ENCODE measurements at places on chromosomes 6 and 20.
A peak's percentile ranks its signal among the peaks of the same experiment; 100 is the strongest.

- DNase-seq = no peak
Observed at GRCh38 chr20:50274570-50275430, 84.2 kb downstream of the CEBPB start.

- DNase-seq = no peak
Observed at GRCh38 chr6:139500977-139501376, 126.5 kb upstream of the CITED2 start.

DNA sequence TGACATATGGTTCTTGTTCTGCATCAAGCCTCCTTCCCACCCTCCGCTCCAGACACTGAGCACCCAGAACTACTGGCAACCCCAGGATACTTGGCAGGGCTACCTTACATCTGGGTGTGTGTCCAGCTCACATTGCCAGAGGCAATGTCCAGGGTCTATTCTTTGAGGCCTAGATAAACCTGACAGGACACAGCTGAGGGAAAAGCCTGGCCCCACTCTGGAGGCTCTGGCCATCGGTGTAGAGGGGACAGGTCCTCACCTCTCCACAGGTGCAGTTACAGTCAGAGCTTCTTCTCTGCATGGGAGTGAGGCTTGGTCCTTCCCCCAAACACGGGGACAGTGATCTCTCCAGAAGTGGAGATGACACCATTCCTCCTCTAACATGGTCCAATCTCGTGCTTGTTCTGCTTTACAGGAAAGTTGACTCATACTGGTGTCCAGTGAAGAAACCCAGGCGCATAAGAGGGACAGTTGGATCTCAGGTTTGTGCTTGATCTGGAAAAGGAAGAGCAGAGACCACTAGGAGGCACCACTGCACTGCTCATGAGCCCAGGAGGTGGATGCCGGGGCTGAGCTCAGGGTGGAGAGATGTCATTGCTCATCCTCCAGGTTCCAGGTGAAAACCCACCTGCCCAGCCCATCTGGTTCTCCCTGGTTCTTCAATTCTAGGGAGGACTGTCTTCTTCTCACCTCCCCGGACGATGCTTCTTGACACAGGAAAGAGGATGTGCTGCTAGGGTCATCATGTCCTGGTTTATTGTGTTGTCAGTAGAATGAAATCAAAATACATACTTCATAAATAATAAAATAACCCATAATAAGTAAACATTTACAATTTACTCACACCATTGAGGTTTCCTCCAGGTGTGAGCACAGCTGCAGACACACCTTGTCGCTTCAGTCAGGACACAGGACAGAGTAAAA lies 14.7 kb downstream of the HLA-F start:
- peak; percentile 31 for DNase-seq

- DNase-seq = no peak
Observed at GRCh38 chr6:166500246-166500645, 86.2 kb downstream of the RAMACL start.

DNA sequence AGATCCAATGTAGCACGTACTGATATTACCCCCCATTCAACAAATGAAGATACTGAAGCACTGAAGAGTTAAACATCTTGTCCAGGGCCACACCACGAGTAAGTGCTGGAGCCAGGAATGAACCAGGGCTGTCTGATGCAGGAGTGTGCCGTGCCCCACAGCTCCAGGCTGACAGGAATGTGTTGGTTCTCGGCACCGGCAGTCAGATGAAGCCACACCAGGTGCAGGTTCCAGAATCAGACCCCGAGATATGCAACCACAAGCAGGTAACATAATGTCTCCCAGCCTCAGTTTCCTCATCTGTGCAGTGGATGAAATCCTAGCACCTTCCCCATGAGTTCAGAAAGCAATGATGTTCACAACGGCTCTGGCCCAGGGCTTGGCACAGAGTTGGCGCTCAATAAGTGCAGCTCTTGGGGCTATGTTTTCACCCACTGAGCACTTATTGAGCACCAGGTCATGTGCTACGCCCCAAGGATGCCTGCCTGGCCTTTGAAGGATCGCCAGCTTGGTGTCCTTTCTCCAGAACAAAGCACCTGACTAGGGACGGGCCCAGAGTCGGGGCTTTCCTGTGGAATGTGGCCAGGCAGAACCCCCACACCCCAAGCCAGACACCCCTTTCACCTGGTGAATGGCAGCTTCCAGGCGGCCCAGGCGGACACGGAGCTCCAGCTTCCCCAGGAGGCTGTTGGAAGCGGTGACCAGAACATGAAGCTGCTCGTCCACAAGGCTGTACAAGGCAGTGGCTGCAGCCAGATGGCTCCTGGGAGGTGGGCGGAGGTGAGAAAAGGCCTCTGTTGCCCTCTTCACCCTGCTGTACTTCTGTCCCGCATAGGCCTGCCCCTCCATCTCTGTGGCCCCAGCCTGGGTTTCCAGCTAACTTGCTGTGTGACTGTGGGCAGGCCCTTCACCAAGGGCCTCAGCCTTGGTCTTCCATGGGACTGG lies 41.3 kb downstream of the KIAA1755 start:
- DNase-seq = no peak

GRCh38 chr6:42879372-42880239 lies at the start of gene RPL7L1:
Gene RPL7L1 (plus strand): TSS chr6:42879616. CDS start chr6:42879911, 295 bp downstream.
- peak; percentile 81 for DNase-seq

DNA sequence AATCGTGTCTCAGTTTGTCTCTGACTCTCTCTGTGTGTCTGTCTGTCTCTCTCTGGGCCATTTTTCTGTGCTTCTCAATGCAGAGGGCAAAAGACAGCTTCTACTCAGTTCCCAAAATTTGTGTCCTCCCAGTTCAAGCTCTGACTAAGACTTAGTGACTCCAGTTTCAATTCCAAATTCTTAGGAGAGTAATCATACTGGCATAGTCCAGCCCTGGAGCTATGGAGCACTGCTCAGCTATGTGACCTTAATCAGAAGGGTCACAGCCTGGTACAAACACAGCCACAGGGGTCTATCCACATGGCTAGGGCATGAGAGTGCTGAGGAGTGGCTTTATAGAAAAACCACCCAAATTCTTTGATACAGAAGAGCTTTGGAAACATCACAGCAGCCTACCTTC lies 91.9 kb downstream of the FOXF2 start:
- no peak for DNase-seq

DNA sequence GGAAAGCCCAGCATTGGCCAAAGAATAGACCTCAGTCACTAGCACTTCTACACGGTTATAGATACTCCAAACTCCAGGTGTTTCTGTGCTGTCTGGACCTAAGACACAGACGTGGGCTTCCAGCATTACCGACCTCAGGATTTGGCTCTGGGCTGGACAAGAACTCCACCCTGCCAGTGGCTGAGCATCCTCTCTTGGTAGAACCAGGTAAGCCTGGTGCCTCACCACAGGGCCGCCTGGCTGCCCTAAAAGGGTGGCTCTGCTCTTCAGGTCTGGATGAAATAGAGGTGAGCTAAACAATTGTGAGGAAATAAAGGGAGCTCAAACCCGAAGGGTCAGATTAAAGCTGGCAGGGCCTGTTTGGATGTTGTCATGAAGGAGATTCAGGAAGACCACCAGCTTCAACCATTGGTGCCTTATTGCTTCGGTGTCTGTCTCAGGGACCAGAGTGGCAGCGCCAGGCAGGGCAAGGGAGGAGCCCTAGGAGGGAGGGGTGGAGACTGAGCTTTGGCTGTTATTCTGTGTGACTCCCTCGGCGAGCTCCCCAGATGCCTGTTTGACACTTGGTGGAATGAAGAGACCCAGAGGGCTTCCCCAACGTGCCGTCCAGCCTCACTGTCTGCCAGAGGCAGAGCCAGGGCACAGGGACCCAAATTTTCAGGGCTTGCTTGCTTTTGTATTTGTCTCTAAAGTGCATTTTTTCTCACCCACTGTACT lies 8.6 kb downstream of the SYNDIG1 start:
- no peak for DNase-seq

GRCh38 chr20:59184880-59185447 lies 21.3 kb downstream of the ZNF831 start:
- no peak for DNase-seq

DNA sequence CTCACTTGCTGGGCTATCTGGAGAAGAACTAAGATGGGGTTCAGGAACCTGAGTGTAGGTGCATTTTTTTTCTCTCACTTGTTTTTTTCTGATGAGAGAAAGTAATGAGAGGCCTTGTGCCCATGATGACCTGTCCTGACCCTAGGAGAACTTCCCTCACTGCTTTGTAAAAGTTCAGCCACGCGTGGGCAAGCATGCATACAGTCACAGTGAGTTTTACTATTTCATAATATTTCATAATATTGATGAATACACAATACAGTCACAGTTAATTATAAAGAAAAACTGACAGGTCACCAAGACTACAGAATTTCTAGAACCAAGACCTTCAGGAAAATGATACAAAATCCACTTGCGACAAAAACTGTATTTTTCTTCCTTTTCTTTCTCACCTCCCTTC lies 111.8 kb downstream of the MAP7 start:
- no peak for DNase-seq

DNA sequence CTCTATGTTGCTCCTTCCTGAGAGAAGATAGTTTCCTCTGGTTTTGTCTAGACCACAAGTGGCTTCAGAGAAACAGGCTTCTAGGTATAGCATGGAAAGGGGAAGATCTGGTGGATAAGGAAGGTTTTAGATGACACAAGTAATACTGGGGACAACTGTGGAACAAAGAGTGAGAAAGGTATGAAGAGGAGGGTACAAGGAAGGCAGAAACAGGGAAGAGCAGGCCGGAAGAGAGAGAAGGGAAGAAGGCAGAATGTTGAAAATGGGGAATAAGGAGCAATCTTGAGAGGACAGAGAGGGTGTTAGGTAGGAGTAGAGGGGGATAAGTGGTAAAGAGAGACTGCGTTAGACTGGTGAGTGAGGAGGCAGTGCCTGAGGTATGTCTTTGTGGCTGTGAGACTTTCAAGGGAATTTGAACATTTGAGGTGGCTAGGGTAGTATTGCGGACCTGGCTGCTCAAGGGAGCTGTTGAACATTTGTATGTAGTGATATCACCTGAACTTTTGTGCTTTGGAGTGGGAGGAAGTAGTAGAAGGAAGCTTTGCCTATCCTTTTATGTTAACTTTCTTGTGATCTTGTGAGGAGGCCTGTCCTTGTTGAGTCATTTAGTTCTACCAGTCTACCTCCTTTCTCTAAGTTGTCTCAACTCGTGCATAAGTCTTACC lies 69.5 kb downstream of the FOXO3 start:
- no peak for DNase-seq

DNA sequence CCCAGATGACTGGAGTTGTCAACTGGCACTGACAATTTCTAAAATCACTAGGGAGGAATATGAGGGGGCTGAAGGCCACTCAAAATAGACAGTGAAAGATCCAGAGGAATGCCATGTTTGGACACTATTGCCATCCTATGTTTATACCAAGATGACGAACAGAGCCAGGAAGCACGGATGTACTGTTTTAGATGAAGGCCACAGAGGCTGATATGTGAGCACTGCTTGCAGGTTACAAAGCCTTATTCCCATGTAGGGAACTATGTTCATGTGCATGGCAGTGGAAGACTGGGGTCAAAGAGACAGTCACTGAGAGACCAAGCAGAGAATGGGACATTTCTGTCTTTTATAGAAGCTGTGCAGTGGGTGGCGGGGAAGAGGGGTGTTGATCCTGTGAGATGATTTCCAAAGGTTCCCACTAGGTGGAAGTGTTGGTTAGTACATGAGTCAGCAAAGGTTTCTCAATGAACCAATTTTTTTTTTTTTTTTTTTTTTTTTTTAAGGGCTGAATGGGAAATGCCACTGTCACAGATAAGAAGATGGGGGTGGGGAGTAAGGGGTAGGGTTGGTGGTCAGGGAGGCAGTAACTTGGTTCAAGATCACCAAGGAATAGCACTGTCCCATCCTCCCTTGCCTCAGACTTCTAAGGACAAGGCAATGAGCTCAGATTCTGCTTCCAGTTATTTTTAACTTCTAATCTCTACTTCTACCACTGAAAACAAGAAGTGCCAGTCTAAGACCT lies 46.7 kb upstream of the MOCS1 start:
- DNase-seq = no peak

GRCh38 chr6:90368601-90369000 lies 72.0 kb upstream of the BACH2 start:
- DNase-seq = no peak

GRCh38 chr6:35078226-35078850 lies 62.8 kb downstream of the TCP11 start:
- no peak for DNase-seq

GRCh38 chr6:118708055-118708454 lies 56.7 kb upstream of the CEP85L start:
- no peak for DNase-seq

DNA sequence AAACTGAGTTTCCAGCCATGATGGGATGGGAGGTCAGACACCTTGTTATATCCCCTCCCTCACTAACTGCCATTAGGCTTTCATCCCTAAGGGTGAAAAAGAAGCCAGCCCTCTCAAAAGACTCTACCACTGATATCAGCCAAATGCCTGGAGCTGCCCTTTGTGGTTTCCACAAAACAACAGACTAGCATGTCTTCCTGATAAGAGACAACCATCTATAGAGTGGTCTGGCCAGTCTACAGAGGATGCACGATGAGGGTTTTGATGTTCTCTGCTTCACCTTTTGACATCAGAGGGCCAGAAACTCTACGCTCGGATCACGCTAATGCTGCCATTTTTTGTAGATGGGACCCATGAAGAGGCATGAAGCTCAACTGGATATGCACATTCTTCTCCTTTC lies 61.7 kb upstream of the ARHGAP18 start:
- no peak for DNase-seq

DNA sequence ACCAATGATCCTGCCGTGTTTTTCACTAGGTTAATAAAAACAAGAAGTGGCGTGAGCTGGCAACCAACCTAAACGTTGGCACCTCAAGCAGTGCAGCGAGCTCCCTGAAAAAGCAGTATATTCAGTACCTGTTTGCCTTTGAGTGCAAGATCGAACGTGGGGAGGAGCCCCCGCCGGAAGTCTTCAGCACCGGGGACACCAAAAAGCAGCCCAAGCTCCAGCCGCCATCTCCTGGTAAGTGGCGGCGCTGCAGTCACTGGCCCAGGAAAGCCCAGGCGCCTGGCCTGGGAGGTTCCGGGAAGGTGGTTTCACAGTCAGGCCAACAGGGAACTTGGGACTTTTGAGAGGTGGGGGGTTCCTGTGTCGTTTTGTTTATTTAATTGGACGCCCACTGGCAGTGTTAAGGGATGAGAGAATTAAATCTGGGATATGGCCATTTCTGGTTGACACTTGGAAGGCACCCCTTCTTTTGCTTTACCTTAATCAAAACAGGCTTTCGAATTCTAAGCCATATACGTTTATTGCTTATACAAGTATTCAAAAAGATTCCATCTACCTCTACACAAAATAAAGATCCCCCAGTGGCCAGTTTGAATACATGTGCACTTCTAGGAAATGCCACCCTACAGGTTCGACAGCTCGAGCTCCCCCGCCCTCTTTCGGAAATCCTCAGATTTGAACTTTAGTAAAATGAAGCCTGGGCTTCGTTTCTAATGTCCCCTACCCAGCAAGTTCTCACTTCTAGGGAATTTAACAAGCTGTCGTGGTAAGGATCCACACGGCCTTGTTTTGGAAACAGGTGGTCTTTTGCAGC lies 138.9 kb downstream of the TMEM242 start:
- no peak for DNase-seq

Measured in NCI-H1930 (cell line).